GM23248 (cell line): ENCODE measurements at places on chromosomes 11 and 22. TPM values are rescaled to one million over a fixed set of nuclear protein-coding genes. Genes with fewer than 3 reads are reported as not detected.

OR52N1 gene
- not detected in 2 replicates for polyA plus RNA-seq

SMIM38 gene
- not detected in 2 replicates for polyA plus RNA-seq

OR5P2 gene
- polyA plus RNA-seq: not detected in 2 replicates

GNAZ gene
- polyA plus RNA-seq: 0.24 and 0.25 TPM in 2 replicates

CCND1 gene
- polyA plus RNA-seq: 1,097 and 1,184 TPM in 2 replicates

OR6A2 gene
- not detected in 2 replicates for polyA plus RNA-seq

GGT5 gene
- polyA plus RNA-seq: 5.0 and 5.1 TPM in 2 replicates

APOBEC3F gene
- polyA plus RNA-seq: 6.2 and 7.3 TPM in 2 replicates

OR52E8 gene
- not detected in 2 replicates for polyA plus RNA-seq

RNF121 gene
- 18.1 and 19.9 TPM in 2 replicates for polyA plus RNA-seq

TSSK2 gene
- not detected in 2 replicates for polyA plus RNA-seq

XRRA1 gene
- 7.0 and 7.3 TPM in 2 replicates for polyA plus RNA-seq

PAX6 gene
- 0.21 TPM in 1 of 2 replicates, not detected in the other for polyA plus RNA-seq

HEPN1 gene
- polyA plus RNA-seq: not detected in 2 replicates

ABCG4 gene
- polyA plus RNA-seq: 0.06 and 0.14 TPM in 2 replicates
